ENCODE measurements at places on chromosomes 2 and 18.

DNA sequence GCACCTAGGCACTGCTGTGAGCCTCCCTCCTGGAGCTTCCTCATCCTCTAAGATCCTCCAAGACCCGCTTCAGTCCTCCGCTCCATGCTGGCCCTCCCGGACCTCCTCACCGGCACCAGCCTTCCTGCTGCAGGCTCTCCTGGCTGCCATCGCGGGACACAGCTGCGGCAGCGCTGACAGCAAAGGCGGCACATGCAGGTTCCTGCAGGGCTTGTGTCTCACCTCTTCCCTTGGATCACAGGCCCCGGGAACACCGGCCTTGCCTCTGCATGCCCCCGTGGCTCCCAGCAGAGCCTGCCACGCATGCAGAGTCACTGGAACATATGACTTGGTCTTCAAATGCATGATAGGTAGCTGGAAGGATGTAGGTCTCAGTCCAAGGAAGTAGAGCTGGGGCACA, 67.2 kb downstream of the PTGR3 start:
- DNase-seq, result no peak

DNA sequence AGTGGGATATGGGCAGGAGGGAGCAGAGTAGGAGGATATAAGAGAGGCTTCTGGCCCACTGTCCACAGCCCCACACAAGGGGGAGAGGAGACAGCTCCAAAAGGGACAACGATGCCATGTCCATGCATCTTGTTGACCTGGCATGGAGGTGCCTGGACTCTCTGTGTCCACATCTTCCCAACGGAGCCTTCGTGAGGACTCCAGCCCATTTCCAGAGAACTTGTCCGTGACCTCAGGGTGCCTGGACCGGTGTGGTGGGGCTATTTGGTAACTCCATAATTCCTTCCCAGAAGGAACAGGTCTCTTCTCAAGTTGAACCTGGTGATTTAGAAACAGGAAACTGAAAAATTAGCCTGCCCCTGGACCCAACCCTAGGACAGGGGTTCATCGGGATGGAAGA, 133.9 kb downstream of the CYP26B1 start:
- no peak for DNase-seq

GRCh38 chr2:641872-642815, 35.1 kb downstream of the TMEM18 start:
- DNase-seq, result no peak

- DNase-seq, result no peak
Measured at GRCh38 chr18:58128381-58129374, 84.7 kb downstream of the NEDD4L start.

DNA sequence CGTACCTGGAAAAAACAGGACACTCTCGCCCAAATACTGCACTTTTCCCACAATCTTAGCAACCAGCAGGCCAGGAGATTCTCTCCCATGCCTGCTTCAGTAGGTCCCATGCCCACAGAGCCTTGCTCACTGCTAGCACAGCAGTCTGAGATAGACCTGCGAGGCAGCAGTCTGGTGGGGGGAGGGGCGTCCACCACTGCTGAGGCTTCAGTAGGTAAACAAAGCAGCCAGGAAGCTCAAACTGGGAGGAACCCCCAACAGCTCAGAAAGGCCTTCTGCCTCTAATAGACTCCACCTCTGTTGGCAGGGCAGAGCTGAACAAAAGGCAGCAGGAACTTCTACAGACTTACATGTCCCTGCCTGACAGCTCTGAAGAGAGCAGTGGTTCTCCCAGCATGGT, 1202.8 kb upstream of the ACVR2A start:
- no peak for DNase-seq

DNA sequence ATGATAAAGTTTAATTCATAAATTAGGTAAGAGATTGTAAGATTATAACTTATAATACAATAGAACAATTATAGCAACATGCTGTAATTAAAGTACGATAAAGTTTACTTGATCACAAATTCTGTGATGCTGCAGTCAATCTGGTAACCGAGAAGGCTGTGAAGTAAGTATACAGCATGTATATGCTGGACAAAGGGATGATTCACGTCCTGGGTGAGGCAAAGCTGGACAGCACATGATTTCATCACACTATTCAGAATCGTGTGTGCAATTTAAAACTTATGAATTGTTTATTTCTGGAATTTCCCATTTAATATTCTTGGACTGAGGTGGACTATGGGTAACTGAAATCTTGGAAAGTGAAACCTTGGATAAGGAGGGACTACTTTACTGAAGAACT, 522.2 kb upstream of the CNTNAP5 start:
- no peak for DNase-seq

- no peak for DNase-seq
Measured at GRCh38 chr2:240464514-240465241, 29.2 kb downstream of the GPC1 start.

GRCh38 chr2:96092573-96092877, 23.8 kb downstream of the ADRA2B start:
- no peak for DNase-seq

DNA sequence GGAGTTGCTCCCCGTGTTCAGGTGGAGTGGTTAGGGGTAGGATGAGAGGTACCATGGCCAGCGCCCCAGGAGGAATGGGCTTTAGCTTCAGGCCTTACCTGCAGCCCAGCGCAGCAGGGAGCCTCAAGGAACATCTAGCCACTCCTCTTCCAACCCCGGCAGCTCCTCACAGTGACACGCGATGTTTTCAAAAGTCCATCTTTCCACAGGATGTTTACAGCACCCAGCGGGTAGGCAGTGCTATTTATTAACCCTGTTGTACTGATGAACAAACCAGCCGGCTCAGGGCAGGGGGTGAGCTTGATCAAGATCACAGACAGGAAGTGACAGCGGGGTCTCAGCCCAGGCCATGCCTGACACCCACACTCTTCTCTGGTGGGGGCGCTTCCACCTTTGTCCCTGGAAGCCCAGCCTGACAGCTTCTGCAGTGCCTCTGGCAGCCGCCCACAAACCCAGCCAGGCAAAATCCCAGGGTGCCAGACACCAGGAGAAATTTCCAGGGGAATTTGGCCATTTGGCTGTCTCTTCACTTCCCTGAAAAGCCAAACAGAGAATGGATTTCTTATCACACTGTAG, 18.4 kb upstream of the PRLH start:
- DNase-seq, result no peak

DNA sequence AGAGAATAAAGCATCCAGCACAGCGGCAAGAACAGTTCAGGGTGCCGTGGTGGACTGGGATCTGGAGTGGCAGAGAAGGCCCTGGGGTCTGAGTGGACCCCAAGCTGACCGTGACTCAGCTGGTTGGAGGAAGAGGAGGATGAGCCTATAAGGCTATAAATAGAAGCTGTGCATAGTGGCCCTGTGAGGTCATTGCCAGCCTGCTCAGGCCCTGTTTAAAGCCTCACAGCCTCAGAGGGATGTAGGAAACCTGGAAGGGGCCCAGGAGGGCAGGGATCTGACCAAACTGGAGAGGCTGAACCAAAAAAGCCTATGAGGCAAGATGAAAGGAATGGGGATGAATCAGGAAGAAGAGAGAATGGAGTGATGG, 11.3 kb upstream of the DES start:
- DNase-seq, result no peak

- no peak for DNase-seq
Measured at GRCh38 chr18:55086906-55087305, 127.6 kb upstream of the CCDC68 start.

- DNase-seq, result no peak
Measured at GRCh38 chr2:126575631-126576030, 80.3 kb upstream of the GYPC start.

- DNase-seq, result no peak
Measured at GRCh38 chr18:59172664-59173249, 33.1 kb downstream of the SEC11C start.

DNA sequence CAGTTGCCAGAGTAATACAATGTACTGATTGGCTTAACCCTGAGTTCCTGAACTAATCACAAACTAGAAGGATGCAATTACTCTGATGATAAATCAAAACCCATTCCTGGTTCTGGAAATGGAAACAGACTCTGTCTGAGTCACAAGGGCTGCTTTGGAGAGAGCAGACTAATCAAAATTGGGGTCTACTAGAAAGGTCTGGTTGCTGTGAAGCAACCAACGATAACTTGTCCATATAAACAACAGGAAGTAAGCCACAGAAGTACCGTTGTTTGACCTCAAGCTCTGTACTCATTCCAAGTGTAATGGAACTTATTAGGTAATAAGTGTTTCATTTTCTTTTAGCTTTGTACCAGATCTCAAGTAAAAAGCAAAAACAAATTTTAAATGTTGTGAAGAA, 49.7 kb downstream of the RASGRP3 start:
- DNase-seq, result no peak

DNA sequence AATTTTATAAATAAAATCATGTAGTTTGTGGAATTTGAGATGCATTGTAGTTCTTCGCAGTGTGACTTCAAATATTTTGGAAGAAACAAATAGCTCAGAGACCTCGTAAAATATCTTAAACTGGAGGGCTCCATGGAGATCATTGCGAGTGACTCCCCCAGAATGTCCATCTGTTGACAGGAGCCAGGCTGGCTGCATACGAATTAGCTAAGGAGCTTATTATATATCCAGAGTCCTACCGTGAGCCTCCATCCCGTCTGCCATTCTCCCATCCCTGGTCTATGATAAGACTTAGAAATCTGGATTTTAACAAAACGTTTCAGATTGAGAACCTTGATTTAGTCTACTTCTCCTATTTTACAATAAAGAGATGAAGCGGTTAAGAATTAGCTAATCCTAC, 80.2 kb downstream of the MSH2 start:
- DNase-seq, result no peak

DNA sequence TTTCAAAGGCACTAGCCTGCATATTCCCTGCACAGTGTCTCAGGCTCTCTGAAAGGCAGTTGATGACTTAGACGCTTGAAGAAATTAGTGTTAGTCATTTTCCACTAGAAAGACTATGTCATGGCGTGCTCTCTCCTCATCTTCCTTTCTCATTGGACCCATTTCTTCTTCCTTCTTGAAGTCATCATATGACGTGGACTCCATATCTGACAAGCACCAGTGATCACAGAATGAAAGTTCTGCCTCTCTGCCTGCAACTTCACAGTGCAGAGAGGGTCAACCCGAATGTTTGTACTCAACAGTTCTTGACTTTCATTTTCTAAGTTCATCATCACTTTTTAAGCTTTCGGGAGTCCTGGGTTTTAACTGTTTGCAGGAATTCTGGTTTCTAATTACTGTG, 63.7 kb upstream of the CYRIA start:
- no peak for DNase-seq

DNA sequence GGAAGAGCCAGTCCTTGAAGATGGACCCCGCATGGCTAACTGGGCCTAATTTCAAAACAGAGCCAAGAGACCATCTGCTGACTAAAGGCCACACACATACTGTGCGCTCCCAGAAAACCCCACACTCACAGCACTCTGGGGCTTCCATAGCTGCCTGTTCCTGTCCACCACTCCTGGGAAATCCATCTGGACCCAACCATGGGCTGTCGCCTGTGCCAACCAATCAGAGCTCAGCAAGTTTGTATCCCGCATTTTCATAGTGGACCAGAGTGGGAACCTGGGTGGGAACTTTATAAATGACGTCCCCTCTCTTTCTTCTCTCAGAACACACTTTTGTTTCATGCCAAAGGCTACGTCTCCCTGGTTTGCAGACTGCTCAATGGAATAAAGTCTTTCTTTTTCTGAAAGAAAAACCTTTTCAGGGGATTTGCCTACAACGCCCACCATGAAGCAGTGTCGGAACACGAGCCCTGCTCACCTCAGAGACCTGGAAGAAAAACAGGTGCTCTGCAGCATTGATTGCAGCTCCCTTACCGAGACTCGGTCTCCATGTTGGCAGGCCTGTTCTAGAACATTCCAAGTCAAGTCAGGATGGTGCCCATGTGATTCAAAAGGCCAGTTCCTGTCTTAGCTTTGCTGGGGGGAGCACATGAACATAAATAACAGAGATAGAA, 137.2 kb upstream of the GPC1 start:
- DNase-seq, result no peak

GRCh38 chr2:234377761-234378391, 119.0 kb downstream of the ARL4C start:
- DNase-seq, result no peak

DNA sequence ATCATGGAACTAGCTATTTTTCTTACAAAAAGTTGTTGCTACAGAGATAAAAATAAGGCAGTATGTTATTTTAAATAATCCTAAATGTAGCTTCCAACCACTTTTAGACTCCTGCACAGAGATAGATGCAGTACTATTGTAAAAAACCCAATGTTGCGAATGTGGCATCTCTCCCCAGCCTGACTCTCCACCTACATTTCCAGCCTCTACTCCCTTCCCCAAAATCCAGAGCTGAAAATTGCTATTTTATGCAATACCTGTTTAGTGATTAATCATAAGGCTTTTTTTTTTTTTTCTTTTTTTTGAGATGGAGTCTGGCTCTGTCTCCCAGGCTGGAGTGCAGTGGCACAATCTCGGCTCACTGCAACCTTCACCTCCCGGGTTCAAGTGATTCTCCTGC, 39.4 kb downstream of the SPRED2 start:
- no peak for DNase-seq

- no peak for DNase-seq
Measured at GRCh38 chr2:202604699-202605098, 30.1 kb upstream of the FAM117B start.

All from hippocampal formation (tissue), 2 donors.